ENCODE measurements at places on chromosomes 4 and X. TPM values are rescaled to one million over a fixed set of nuclear protein-coding genes. Genes with fewer than 3 reads are reported as not detected.

The KIAA1210 gene
- total RNA-seq: not detected

The XKRX gene
- total RNA-seq: 0.19 TPM

The INTU gene
- total RNA-seq: 4.4 TPM

GRCh38 chr4:176721459-176721858 is 71.3 kb downstream of the VEGFC start:
- no peaks in the 10 kb centered on the region for H3K36me3 ChIP-seq
- peaks cover 10% of the 10 kb centered on the region for H3K4me1 ChIP-seq
- no peak overlapping the region for H3K4me3 ChIP-seq
- DNase-seq: no peak
- no peak overlapping the region for H3K27ac ChIP-seq
- H3K27me3 ChIP-seq: no peaks in the 10 kb centered on the region

DNA sequence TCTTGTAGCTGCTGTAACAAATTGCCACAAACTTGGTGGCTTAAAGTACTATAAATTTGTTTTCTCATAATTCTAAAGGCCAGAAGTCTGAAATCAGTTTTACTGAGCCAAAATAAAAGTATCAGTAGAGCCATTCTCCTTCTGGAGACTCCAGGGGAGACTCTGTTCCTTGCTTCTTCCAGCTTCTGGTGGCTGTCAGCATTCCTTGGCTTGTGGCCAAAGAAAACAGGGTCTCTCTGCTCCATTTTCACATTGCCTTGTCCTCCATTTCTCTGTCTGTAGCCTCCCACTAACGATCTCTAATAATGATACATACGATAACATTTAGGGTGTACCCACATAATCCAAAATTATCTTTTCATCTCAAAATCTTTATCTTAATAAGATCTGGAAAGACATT is 200.4 kb downstream of the MAB21L2 start:
- no peak overlapping the region for H3K27ac ChIP-seq
- H3K4me3 ChIP-seq: no peak overlapping the region
- DNase-seq: no peak
- H3K4me1 ChIP-seq: no peaks in the 10 kb centered on the region
- H3K27me3 ChIP-seq: no peaks in the 10 kb centered on the region
- no peaks in the 10 kb centered on the region for H3K36me3 ChIP-seq

All from heart left ventricle (tissue), 16 donors.